Liver (tissue), 10 donors: ENCODE measurements at places on chromosomes 6 and 20.

DNA sequence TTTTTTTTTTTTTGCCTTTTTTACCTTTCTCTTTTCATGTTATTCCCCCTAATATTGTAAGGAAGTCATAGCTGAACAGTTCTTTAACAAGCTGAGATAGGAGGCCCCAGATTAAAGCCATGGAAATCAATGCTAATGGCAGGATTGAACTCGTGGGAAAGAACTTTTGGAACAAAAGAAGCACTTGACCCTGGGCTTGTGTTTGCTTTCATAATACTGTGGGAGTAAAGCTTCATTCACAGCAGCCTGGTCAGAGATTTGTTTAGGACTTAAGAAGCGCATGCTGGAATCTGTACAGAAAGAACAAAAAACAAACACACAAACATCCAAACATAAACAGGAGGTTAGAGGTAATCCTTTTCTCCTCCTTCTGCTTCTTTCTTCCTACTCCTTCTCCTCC, 5.1 kb downstream of the HEY2 start:
- no peak for DNase-seq

DNA sequence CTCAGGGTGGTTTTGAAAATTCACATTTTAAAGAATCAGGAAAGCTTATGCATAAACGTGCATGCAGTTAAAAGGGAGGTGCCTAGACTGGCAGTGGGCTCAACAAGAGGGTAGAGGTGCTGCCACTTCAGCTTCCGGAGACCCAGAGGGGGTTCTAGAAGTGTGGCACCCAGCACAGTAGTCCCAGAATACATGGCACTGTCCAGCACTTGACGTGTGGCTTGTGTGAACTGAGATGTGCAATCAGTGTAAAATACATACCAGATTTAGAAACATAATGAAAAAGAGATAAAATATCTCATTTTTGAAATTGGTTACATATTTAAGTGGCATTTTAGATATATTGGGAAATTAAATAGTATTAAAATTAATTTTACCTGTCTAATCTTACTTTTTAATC, 89.3 kb downstream of the RIN2 start:
- no peak for DNase-seq

DNA sequence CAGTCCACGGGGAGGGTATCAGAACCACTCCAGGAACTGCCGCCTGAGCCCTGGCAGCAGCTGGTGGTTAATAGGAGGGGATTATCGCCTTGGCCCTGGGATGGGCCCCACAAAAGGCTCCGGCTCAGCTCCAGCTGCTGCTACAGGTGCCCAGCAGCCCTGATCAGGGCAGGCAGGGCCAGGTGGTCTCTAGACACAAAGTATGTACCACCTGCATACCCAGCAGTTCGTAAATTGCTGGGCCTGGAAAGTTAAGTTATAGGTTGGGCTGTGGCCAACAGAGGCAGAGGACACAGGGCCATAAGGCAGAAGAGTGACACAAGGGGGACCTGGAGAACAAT, 35.1 kb downstream of the RRBP1 start:
- DNase-seq = no peak

DNA sequence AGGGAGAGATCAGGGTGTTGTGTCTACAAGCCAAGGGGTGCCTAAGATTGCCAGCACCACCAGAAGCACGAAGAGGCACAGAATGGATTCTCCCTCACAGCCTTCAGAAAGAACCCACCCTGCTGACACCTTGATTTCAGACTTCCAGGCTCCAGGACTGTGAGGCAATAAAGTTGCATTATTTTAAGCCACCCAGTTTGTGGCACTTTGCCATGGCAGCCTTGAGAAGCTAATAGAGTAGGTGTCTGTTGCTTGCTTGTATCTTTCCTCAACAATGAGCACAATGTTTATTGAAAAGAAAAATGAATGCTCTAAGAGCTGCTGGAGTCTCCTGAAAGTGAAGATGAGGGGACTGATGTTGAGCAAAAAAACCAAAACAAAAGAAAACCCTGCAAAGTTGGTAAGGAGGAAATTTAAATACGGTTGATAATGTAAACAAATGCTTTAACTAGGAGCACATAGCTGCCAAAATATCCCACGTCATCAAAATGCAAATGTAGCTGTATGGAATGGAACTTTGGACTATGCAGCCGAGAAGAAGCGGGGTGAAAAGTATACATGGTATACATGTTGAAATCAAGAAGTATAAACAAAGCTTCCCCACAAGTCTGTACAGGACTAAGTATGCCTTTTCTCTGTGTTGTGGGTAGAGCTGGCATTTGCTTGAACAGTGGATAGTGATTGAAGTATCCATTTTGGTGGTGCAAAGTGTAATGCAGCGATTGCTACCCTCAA, 8.0 kb downstream of the IL20RA start:
- DNase-seq = no peak

GRCh38 chr6:53259860-53260580, 88.7 kb downstream of the ELOVL5 start:
- no peak for DNase-seq

GRCh38 chr6:10389739-10390494, 25.0 kb downstream of the TFAP2A start:
- no peak for DNase-seq

DNA sequence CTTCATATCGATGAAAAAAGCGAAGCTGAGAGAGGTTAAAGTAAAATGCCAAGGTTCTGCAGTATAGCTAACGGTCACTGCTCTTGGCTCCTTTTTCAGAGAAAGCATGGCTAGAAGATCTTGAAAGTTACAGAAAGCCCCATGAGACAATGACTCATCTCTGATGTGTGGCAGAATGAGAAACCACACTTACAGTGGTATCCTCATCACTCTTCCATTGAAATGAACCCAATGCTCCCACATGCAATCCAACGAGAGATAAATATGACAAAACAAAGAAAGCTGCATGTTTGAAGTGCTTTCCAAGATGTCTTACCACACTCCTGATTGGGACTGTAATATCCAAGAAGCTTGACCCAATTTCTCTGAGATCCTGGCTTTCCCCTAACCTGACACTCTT, 694.9 kb downstream of the PRKN start:
- no peak for DNase-seq

DNA sequence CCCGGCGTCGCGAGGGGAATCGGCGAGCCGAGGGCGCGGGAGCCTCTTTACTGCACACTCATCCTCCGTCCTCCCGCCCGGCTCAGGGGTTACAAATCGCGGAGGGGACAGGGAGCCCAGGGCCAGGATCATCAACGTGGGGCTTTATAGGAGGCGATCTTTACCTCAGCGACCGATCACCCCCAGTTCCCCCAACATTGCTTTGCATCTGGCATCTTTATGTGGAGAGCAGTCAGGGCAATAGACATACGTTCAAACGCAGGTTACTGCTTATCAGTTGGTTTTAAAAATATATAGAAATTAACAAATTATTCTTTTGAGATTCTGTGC, 634 bp downstream of the HSF2 start:
- DNase-seq = peak; percentile 52

GRCh38 chr6:147935656-147936055, 407.0 kb upstream of the SASH1 start:
- no peak for DNase-seq

DNA sequence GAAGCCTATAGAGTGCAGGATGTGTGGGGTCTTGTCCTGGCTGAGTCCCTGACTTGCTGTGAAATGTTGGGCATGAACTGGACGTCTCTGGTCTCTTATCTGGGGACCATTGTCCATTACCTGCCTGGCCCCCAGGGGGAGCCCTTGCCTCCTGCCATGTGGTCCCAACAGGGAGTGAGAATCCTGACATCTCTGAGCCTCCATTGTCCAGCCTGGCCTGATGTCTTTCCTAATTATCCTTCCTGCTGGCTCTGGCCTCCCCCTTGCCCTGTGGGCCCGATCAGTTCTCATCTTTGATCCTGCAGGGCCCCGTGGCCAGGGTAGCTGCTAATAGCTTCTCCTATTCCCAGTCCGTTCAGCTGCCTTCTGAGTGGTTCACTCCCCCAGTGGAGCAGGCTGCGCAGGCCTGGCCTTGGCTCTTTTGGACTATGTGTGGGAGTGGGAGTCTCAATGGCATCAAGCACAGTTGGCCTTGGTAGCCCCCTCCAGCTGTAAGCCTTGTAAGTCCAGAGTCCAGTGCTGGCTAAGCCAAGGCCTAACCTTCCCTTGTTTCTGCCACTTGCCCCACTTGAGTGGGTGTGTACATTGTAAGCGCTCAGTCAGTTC, 77.9 kb upstream of the RALY start:
- DNase-seq = peak; percentile 67

- no peak for DNase-seq
Observed at GRCh38 chr6:169044381-169045230, 209.0 kb downstream of the THBS2 start.

DNA sequence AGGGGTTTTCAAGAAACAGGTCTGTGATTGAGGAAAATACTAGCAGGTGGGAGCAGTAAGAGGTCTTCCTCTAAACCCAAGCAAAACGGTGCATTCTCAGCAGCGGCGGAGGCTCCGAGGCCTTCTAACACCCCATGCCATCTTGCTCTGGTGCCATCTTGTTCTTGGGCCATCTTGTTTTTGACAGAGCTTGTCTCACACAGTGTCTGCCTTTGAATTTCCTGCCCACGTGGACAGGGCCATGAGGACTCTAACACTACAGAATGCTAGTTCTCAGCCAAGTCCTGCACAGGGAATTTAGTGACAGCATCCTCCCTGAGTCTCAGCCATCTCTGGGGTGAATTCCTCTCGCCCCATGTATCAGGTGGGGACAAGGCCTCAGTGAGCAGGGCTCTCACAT, 76.4 kb downstream of the PSMG4 start:
- DNase-seq = no peak

DNA sequence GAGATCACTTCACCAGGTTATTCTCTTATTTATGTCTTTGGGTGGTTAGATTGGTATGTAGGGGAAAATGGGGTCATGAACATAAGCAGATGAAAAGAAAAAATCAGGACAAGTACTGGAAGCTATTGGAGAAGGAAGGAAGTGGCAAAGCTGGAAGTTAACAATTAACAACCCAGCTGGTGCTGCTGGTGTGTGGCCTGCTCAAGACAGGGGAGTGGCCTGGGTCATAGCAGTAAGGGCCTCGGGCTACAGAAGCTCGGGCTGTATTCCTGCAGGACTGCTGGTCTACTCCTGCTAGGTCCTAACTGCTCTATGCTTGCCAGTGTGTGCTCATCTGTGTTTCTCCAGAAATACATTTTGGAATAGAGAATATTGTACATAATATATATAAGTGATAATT, 19.6 kb downstream of the MYLIP start:
- no peak for DNase-seq

GRCh38 chr6:43105538-43106222, 29.6 kb downstream of the PTK7 start:
- no peak for DNase-seq
